ENCODE measurements at places on chromosomes 12 and 14.

DNA sequence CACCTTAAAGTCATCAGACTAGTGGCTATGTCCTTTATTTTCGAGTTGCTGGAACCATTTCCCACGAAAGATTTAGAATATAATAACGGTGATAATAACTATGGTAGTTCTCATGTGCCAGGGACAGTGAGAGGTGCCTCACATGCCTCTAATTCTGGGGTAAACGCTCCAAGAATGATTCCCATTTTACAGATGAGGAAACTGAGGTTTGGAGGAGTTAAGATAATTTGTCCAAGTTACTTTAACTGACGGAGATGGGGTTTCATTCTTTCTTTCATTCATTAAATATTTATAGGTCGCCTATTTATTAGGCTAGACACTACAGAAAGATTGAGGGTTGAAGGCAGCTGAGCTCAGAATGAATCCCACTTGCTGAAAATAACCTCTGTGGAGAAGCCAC is 30.7 kb upstream of the FOS start:
- DNase-seq, result no peak

DNA sequence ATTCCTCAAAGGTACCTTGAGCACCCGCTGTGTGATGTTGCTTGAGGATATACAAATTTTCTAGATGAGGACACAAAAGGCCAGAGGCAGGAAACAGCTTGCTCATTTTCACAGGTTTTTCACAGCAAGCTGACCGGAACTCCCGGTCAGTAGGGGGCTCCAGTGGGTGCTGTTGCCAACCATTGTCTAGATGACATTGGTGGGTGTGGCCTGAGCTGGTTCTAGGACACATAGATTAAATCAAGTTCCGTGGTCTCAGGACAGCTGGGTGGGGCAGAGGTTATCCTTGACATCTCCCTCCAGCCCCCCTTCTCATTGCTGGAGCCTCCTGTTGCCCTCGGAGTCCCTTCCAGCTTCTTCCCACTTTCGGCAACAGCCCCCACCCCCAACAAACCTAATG is 153.6 kb upstream of the FKBP4 start:
- DNase-seq, result no peak

- DNase-seq, result no peak
These were observed 931.2 kb downstream of the NRXN3 start for GRCh38 chr14:79101388-79101787.

DNA sequence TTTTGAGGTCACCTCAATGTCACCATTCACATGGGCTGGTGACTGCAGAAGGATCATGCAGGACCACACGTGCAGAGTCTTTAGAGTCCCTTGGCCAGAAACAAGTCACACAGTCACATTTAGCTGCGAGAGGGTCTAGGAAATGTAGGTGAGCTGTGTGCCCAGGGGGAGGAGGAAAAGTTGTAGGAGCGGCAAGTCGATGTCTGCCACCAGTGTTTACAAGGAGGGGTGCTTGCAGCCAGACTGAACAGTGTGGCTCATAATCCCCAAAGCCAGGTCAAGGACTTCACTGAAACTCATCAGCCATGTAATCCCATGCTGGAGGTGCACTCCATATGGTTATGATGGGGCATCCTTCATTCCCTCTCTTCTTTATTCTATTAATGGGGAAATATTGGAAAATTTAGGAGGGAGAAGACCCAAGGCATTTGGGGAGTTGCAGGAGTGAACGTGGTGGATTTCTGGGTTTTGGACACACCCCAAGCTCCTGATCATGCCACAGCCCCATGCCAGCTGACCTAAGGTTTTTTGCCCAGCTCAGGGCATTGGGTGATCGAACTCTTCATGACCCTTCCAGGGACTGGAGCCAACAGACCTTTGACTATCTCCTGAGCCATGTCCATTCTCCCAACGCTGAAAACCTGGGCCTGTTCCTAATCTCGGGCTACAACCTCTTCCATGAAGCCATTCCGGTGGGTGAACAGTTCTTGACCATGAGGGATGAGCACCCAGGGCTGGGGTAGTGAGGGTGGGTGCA is 7.2 kb downstream of the DAO start:
- DNase-seq, result no peak

- no peak for DNase-seq
These were observed 4.5 kb downstream of the TBX3 start for GRCh38 chr12:114679452-114679875.

- DNase-seq, result peak; percentile 49
These were observed 16.5 kb downstream of the CCER1 start for GRCh38 chr12:90938451-90938850.

- DNase-seq, result no peak
These were observed 31.6 kb upstream of the FICD start for GRCh38 chr12:108483213-108484059.

GRCh38 chr12:67474934-67475620 is 173.5 kb upstream of the DYRK2 start:
- no peak for DNase-seq

- no peak for DNase-seq
These were observed 619 bp downstream of the ERC1 start for GRCh38 chr12:991350-992333.

All from non-pigmented ciliary epithelial cell (primary cell).